ENCODE measurements at places on chromosomes 4 and X.

DNA sequence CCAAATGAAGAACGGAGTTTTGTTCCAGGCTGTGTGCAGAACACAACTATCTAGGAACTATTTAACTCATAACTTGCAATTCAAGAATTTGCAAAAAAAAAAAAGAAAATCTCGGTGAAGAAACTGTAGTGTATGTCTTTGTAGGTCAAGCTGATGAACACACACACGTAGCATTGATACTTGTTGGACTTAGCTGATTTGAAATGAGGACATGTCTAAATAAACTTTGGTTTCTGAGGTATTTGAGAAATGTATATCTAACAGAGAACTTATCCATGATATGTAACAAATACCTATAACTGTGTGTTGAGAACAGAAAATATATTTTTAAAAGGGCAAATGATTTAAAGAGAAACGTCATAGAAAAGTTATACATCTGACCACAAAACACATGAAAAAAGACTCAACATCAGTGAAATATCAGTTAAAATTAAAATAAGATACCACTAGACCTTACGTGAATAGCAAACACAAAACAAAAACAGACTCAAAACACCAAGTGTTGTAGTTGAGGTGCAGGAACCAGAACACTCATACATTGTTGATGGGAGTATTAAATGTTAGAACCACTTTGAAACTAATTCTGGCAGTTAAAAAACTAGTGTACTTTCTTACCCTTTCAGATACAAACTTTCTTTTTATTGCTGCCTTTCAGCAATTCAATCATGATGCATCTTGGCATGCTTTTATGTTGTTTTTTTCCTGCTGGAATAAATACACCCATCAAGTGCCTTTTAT lies 1535.8 kb upstream of the PCDH10 start:
- DNase-seq, result no peak

DNA sequence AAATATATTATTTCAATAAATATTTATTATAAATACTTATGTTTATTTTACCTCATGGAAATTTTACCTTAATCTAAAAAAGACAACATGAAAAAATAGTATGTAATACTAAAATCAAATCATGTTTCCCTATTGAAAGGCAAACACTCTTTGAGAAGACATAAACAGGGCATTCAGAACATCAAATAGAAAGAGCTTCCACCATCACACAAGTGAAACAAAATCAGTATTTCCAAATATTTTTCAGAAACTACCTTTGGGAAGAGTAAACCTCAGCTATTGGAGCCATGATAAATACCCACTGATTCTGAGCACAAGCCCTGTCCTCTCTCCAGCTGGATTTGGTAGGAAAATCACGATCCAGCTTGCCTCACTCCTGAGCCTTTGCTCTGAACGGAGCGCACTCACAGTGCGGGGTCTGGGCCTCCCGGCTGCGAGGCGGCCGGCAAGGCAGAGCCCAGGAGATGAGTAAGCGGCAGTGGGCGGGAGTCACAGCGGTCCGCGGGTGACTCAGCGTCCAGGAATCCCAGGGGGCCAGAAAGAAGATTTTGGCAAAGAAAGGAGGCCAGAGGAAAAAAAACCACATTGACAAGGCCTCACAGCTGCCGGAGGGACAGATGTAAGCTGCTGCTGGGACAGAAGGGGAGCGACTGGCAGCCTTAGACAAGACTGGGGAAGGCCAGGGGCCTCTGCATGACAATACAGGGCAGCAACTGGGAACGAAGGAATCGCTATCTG lies 14.7 kb upstream of the ANXA5 start:
- no peak for DNase-seq

DNA sequence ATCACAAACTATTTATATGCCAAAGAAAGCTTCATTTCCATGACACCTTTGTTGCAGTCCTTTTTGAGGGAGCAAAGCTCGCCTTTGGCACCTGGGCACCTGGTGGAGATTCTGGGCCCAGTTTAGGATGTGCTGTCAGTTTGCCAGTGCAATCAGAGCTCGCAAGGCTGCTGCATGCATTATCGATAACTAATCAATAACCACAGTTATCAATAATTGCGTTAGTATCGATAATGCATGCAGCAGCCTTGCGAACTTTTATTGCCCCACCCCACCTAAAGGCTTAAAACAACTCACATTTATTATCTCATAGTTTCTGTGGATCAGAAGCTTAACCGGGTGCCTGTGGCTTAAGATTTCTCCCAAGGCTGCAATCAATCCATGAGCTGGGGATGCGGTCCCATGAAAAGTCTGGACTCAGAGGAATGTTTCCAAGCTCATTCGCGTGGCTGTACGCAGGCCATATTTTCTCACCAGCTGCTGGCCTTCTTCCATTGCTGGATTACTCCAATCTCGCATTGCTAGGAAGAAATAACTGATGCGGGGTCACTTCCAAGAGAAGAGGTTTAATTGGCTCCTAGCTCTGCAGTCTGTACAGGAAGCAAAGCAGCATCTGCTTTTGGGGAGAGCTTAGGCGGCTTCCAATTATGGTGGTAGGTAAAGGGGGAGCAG lies 6.2 kb upstream of the AFAP1 start:
- no peak for DNase-seq

DNA sequence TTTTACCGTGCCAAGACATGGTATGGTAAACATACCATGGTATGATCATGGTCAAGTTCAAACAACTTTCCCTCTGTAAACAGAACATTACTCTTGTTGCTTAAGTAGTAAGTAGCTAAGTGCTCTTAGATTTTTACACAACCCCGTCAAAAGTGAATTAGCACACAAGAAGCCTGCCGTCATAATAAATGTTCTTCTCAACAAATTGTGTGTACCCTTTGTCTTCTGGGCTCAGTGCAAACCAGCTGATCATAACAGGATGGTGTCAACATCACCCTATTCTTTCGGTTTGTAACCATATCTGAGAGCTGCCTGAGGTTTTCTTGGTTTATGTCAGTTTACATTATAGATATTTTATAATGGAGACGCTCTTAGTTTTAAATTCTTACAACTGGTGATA lies 28.8 kb downstream of the MSL3 start:
- DNase-seq, result no peak

- DNase-seq, result no peak
Observed at GRCh38 chr4:3634894-3635820, 102.9 kb upstream of the LRPAP1 start.

DNA sequence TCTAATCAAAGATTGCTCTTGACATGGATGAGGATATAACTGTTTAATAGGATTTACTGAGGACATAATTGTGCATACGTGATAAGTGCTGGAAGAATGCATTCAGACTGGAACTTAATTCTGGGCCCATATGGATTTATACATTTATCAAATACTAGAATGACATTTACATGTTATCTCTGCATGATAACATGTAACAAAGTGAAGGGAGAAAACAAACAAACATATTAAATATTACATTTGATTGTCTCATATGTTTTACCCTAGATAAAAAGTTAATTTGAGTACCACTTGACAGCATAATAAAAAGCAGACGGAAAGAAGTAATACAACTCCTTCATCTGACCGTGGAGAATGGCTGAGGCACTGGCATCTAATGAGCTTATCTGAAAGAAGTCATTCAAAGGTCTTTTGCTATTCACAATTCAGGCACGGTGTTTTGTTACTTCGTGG lies 297.8 kb downstream of the PPP3CA start:
- DNase-seq, result no peak

- no peak for DNase-seq
Observed at GRCh38 chr4:33107814-33108213, 2387.6 kb downstream of the PCDH7 start.

GRCh38 chr4:184752496-184753275 lies 18.8 kb upstream of the CENPU start:
- no peak for DNase-seq

GRCh38 chr4:24820541-24820940 lies 25.2 kb downstream of the SOD3 start:
- no peak for DNase-seq

DNA sequence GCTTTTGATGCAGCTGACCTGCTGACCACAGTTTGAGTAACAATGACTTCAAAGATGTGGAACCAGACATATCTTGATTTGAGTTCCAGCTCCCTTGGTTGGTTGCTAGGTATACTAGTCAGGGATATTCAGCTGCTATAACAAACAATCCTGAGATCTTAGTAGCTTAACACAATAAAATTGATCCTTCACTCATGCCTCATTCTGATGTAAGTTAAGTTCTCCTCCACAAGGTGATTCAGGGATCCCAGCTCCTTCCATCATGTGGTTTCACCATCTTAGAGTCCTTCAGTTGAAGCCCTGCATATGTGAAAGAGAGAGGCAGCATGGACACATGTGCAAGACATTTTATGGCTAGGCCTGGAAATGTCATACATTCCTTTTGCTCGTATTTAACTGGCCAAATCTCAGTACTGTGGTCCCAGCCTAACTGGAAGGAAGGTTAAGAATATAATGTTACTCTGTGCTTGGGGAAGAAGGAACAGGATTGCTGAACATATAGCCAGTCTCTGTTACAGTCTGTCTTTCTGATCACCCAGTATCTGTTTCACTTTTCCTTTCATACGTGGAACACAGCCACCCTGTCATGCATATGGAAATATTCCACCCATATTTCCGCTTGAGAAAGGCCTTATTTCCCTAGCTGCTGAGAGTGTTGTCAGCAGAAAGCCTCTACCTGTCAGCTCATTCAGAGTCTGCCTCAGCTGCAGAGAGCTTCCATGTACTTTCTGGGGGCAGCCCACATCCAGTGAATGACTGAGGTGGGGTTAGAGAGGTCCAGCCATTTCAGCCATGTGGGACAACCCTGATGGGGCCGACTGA lies 7.1 kb downstream of the SMIM9 start:
- no peak for DNase-seq

GRCh38 chr4:113821856-113822255 lies 60.3 kb upstream of the CAMK2D start:
- no peak for DNase-seq

DNA sequence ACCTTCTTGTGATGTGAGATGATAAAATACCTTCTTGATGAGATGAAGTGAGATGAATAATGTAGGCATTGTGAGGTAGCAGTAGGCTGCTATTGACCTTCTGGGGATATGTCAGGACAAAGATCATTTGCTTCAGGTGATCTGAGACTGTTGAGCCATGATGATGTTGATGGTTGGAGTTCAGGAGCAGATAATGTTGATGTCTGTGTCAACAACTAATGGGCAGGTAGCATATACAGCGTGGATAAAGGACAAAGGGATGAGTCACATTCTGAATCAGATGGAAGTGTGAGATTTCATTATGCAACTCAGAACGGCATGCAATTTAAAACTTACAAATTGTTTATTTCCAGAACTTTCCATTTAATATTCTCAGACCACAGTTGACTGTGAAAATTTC lies 57.3 kb downstream of the RAP1GDS1 start:
- no peak for DNase-seq

GRCh38 chrX:107731831-107732502 lies 43.6 kb downstream of the TSC22D3 start:
- DNase-seq, result peak; percentile 25

- no peak for DNase-seq
Observed at GRCh38 chr4:138202686-138203085, 39.5 kb downstream of the SLC7A11 start.

GRCh38 chr4:17646693-17647092 lies 32.3 kb downstream of the MED28 start:
- DNase-seq, result no peak

- no peak for DNase-seq
Observed at GRCh38 chrX:76796311-76796710, 368.8 kb downstream of the MAGEE1 start.

DNA sequence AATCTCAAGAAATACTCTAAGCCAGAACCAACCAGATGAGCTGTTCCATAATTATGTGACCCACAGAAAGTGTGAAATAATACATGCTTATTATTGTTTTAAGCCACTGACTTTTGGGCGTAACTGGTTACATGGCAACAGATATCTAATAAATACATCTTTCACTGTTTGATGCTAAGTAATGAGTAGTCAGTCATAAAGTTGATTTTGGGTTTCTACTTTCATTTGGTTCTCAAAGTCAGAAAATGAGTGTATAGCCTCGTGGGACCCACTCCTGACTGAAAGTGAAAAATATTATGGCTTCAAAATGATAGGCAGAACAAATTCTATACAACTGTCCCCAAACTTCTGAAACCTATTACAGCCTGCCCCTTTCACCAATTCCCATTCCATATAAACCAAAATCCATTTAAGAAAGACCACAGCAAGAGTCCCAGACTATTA lies 88.0 kb upstream of the CBR4 start:
- no peak for DNase-seq

DNA sequence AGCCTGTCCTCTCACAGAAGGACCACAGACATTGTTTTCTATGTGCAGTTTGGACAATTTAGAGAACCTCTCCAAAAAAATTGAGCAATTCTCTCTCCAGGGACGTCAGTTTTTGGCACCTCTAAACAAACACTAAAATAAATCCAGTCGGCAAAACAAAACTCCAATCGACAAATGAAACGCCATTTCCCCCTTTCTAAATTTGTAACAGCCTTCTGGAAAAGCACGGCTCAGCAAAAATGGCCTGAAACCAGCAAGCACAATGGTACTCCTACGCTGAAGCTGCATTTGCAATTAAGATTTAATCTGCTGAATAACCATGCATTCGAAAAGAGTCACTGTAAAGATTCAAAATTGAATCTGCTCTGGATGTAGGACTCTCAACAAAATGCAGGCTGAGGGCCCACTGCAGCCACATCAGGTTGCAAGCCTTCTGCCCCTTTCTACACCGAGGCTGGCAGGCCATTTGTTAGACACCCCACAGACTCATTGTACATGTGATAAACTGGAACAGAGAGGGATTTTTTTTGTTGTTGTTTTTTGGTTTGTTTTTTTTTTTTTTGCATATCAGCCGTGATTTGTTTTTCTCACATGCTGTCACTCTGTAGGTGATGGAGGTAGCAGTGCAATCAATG lies 79.9 kb upstream of the MAP3K15 start:
- no peak for DNase-seq

- DNase-seq, result no peak
Observed at GRCh38 chrX:25755194-25755593, 382.9 kb upstream of the MAGEB18 start.

GRCh38 chrX:76159453-76159852 lies 13.4 kb upstream of the PBDC1 start:
- no peak for DNase-seq

DNA sequence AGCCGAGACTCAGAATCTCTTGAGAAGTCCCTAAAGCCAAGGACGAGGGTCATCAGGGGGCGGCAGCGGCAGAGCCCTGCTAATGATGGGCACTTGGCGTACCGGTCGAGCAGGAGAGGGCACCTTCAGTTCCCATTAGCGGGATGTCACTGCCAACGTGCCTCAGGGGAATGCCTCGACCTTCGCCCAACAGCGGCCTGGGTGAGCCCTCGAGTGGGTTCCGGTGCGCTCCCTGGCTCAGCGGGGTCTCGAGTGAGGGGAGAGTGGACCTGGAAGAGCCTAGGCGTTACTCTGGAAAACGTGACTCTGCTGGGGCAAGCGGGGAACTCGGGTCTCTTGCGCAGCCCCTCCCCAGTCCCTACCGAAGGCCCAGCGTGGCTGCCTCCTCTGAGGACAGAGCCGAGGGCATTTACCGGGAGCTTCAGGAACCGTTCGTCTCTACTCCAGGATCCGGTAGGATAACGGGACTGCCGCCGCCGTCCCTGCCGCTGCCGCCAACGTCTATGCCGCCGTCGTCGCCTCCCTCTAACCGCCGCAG lies 36.9 kb downstream of the PGRMC1 start:
- DNase-seq, result no peak
